ENCODE measurements at places on chromosomes 13 and 19.

DNA sequence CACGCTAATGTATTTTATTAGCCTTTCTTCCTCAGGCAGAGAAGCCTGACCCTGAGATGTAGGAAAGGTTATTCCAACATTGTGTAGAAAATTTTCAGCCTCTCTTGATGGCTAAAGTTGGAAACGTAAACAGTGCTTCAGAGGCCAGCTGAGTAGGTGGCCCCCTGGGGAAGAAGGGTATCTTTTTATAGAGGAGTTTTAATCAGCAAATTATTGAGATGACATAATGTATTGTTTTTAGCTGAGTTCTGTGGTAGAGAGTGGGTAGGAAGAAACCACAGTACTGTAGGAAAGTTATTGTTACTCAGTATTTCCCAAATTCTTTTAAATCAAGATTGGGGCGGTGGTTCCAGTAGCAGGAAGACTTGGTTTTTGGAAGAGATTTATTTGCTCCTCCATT lies 268.8 kb downstream of the DLEU7 start:
- DNase-seq, result no peak

DNA sequence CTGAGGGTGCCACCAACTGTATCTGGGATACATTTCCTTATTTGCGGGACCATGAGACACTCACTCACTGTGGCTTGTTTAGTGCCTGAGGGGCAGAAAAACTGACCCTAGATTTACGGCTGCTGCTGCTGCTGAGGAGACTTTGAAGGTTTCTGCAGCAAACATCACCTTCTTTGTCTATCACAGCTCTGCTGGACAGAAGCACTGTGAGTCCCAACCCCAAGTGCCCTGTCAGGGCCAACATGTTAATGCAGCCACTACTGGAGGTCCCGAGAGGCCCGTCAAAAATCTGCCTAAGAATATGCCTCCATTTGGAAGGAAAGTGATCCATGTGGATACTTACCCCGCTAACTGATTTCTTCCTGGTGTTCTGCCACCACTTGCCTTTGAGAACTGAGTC lies 37.3 kb upstream of the UBL3 start:
- DNase-seq, result no peak

DNA sequence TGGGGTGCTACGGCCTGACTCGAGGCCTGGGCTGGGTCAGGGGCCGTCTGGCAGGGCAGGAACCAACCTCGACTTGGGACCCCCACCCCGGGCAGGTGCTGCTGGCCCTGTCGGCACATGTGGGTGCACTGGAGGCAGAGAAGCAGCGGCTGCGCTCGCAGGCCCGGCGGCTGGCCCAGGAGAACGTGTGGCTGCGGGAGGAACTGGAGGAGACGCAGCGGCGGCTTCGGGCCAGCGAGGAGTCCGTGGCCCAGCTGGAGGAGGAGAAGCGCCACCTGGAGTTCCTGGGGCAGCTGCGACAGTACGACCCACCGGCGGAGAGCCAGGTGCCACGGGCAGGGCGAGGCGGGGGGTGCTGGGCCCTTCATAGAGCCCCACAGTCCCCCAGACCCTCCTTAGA lies 5.9 kb downstream of the KLC3 start:
- no peak for DNase-seq

DNA sequence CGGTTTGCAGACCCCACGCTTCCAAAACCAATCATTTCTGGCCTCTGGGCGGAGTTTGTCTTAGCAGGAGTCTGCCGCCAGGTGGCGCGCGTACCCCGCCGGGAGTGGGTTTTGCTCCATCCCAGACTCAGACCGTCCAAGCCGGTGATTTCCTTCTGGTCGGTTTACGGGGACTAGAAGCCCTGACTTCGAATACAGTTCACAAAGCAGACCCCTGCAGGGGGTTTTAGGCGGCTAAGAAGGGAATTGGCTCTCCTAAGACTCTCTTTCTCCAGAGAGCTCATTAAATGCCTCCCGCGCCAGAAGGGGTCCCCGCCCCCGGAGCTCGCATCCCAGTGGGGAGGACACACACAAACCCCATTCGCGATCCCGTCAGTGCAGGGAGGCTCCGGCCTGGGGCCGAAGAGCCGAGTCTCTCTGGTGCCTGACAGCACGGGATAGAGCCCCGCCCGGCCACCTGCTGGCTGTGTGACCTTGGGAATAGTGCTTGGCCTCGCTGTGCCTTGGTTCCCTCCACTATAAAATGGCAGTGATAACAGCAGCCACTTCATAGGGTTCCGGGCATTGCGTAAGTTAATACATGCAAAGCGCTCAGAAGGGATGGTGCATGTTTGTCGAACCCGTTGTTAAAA lies 8.6 kb upstream of the NUP62 start:
- peak; percentile 50 for DNase-seq

- DNase-seq, result peak; percentile 62
These were observed 59.6 kb downstream of the CDADC1 start for GRCh38 chr13:49307365-49307764.

DNA sequence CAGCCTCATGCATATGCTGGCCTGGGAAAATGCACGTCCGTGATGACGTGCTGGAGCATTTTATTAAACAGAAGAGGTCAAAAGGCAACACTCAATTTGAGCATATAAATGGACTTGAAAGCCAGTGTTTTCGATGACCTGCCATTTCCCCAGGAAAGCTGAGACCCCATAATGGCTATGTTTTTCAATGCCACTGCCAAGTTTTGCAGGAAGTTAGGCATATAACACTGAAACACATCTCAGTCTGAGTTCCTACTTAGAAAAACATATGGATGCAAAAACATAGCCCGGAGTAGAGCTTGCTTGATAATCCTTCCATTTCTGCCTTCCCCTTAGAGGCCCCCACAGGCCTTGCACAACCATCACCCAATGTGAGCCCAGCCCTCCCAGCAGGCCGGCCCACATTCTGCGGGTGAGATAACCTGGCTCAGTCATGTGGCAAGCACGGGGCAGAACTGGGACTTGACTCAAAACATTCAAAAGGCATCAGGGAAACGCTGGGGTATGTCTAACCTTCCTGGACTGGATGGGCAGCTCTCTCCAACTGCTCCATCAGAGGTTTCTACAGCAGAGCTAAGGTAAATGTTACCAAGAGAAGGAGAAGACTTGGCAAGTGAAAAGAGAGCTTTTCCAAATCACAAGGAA lies 24.9 kb downstream of the EPS15L1 start:
- peak; percentile 89 for DNase-seq

- DNase-seq, result no peak
These were observed 3.5 kb upstream of the SLC1A5 start for GRCh38 chr19:46791944-46792343.

DNA sequence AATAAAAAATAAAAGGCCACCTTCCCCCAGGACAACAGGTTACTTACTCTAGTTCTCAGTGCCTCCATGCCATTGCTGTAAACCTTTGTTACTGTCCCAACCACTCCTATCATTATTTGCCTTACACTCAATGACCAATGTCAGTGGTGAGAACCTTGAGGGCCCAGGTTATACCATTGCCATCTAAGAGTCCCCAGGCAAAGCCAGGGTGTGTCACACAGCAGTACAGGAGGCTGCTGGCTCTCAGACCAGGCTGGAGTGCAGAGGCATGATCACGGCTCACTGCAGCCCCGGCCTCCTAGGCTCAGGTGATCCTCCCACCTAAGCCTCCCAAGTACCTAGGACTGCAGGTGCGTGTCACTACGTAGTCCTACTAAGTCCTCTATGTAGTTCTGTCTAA lies 6.1 kb downstream of the ELAVL1 start:
- DNase-seq, result no peak

DNA sequence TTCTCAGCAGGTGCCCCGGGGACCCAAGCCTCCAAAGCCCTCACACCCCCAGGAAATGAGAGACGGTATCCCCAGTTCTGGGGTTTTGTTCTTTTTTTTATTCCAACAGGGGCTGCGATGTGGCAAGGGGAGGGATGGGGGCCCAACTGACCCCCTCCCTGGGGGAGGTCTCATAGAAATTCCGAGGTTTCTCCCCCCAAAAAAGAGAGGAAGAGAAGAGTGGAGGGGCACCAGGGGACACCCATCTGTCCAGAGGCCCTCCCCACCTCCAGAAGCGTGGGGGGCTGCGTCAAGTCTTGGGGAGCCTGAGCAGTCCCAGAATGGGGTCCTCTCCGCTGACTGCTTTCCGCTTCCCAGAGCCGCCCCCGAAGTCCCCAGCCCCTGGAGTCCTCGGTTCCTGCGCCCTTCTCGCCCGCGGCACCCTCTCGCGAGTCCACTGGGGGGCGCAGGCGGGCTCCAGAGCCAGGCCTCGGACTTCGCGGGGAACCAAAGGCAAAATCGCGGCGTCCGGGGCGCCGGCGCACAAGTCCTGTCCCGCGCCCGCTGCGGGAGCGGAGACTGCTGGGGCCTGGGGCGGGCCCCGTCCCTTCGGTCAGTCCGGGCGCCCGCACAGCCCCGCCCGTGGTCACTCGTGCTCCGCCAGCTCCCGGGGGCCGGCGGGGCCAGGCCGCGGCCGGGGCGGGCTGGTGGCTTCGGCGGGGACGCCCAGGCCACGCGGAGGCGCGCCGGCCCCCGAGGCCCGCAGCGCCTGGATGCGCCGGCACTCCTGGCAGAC lies 4.4 kb upstream of the ATP1A3 start:
- DNase-seq, result no peak

DNA sequence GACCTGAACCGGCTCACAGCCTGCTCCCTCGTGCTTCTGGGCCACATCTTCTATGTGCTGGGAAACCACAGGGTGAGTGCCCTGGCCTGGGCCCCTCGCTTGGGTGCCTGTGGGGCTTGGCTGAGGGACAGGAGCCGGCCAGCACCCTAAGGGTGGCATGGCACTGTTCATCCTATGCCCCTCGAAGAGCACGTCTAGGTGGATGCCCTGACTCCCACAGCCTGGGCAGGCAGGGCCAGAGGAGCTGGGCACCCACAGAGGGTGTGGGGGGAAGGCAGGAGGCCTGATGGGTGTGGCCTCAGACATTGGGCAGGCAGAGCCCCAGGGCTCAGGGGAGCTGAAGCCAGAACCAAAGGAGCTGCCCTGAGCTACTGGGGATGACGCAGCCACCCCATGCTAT lies 28.7 kb downstream of the MAU2 start:
- DNase-seq, result no peak

- DNase-seq, result no peak
These were observed 10.1 kb downstream of the TMEM143 start for GRCh38 chr19:48353677-48354076.

DNA sequence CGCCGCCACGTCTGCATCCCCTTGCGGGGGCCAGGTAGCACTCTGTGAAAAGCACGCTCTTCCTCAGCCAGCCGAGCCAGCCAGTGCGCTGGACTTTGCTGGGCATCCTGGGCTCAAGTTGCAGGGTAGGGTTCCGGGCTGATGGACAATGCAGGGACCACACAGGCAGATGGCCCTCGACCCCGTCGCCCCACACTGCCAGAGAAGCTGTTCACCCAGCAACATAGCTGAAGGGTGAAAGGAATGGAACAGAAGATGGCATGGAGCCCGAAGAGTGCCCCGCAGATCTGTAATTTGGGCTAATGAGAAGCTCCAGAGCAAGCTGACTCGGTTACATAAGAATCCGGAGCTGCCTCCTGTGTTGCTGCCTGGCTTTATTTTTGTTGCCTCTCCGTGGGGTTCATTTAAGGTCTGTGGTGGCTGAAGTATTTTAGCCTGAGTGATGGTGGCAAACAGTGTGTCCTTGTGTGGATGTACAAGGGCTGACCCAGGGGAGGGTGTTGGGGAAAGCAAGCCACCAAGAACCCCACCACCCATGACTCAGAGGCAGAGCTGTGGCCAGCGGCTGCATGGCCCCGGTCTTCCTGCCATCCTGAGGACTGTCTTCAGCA lies 105.8 kb downstream of the SOX1 start:
- DNase-seq, result no peak

Data from gastrocnemius medialis (tissue), 4 donors.